ENCODE measurements at places on chromosomes 1 and 21.

- DNase-seq, result no peak
Observed at GRCh38 chr1:108120163-108120562, 80.0 kb downstream of the SLC25A24 start.

GRCh38 chr1:31909691-31910090 lies 28.5 kb downstream of the PTP4A2 start:
- no peak for DNase-seq

DNA sequence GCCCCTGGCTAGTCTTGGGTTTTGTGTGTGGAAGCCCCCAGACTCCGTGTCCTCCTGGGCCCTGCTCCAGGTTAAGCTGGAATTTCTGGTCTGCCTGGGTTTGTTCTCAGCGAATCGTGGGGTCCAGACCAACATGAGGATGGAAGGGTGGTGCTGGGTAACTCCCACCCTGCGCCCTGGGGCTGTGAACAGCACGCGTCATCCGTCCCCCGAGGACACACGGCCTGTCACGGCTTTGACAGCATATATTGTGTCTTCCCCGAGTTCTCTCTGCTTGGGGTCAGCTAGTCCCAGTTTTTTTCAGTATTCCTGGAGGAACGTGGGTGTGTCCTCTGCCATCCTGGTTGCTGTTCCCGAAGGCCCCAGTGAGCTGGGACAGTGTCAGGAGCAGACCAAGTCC lies 11.8 kb downstream of the GPR137B start:
- no peak for DNase-seq

DNA sequence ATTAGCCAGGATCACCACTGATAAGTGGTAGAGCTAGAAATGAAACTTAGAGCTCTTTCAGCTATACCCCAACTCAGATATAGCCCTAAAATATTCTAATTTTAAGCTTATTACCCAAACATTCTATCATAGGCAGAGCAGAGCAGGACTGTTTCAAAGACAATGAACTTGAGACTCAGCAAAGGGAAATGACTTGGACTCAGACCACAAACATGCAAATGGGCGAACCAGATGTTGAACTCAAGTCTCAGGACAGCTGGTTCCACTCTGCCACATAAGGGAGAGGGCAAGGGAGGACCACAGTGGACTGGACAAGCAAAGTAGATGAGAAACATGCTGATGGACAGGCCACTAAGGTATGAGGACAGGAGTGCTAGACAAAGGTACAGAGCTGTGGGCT lies 315.3 kb downstream of the OMA1 start:
- DNase-seq, result no peak

- DNase-seq, result no peak
Observed at GRCh38 chr1:227415115-227415790, 97.0 kb upstream of the CDC42BPA start.

DNA sequence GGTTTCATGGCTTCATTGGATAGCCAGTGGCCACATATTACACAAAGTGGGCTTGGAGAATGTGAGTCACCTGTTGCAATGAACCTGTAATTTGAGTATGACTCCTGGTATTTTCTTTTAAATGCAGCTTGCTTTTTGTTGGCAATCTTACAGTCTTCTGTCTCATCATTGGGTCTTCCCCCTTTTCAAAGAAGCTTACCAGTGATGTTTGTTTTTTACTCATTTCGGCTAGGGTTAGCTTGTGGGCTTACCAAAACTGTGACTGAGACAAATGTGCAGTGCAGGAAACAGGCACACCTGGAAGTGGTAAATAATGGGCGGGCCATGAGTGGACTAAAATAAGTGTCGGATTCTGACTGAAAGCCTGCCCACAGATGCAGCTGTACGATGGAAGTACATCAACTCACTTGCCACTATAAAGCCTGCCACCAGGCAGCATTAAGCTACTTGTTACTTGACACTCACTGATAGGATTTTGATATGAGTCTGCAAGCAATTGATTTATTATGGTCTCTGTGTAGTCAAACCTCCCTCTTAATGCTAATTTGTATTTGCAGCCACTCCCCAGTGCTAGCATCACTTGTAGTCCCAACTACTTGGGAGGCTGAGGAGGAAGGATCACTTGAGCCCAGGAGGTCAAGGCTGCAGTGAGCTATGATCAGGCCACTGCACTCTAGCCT lies 4.2 kb downstream of the HHAT start:
- no peak for DNase-seq

DNA sequence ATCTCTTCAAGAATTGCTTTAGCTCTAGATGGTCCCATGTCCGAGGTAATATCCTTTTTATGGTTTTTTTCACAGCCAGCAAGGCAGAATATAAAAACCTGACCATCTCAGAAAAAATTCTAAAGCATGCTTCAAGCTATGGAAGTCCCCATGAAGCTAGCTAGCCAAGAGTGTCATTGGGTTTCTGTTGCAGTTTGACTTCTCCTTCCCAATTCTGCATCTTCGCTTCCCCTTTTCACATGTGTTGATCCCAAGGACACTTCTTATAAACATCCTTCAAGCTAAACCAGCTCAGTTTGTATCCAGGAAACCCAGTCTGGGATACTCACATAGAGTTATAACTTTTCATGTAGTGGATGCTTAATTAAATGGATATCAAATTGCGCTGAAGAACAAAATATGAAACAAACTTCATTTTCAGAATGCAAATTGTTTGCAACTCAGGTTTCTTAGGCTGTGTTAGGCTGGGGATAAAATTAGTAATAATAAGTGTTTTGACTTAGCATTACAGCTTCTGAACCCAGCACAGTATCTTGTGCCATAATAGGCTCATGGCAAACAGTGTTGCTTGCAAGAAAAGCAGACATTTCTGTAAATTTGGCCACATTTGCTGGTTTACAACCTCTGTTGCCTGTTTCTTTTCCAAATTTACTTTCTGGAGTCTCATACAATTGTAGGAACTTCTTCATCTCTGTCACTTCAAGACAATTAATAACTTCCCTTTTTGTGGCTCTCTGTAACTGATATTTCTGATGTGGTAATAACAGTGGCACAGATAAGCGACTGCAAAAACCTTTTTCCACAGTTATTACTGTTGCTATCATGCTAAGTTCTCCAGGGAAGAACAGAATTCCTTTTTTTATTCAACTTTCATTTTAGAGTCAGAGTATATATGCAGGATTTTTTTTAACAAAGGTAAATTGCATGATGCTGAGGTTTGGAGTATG lies 53.2 kb downstream of the NCAM2 start:
- no peak for DNase-seq
